ENCODE measurements at places on chromosomes 7 and 10.

DNA sequence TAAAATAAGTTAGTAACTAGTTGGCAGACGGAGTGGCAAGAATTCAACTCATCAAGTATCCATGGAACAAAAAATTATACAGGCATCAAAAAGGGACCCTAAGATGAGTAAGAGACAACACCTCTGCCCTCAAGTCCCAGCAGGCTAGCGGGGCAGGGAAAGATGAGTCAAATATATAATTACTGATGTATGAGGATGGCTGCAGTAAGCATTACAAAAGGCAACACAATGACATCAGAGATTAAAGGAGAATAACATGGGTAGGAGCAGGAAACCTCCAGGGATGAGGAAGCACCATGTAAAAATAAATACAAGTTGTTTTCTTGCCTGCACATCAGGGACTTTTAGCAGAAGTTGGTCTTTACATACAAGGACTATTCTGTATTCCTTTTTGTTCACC is 49.4 kb downstream of the SCRN1 start:
- DNase-seq: no peak

- no peak for DNase-seq
Observed at GRCh38 chr7:2554661-2555111, 638 bp downstream of the BRAT1 start.

- DNase-seq: no peak
Observed at GRCh38 chr7:36497775-36498174, 108.1 kb downstream of the ANLN start.

DNA sequence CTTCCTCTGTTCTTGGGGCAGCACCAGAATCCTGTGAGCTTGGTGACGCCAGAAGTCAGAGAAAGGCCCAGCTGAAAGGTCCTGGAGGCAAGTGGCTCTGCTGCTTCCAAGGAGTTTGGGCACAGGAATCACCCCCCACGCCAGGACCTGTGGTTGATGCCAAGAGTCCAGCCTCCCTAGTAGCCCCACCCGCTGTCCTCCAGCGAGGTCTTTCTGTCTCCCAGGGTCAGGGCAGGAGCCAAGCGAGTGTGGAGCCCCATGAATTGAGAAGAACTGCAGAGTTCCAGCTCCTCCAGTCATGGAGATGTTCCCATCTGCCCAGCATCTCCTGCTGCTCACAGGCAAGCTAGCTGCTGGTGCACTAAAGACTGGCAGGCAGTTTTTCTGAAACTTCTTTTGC is 631.7 kb upstream of the MGMT start:
- no peak for DNase-seq

DNA sequence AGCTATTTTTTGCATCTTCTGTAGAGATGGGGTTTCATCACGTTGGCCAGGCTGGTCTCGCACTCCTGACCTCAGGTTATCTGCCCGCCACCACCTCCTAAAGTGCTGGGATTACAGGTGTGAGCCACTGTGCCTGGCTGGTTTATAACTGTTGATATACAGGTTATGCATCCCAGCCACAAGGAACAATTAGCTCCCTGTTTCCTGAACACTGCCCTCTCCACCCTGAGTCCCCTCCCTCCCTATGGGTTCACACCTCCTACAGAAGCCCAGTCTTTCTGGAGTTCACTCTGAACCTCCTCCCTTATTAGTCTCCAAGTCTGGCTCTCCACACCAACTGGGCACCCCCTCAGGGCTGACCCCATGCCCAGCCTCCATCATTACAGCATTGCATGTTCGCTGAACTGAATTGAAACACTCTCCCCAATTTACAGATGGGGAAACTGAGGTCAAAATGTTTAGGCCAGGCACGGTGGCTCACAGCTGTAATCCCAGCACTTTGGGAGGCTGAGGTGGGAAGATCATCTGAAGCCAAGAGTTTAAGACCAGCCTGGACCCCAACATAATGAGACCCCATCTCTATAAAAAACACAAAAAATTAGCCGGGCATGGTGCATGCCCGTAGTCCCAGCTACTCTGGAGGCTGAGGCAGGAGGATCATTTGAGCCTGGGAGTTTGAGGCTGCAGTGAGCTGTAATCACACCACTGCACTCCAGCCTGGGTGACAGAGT is 1.7 kb upstream of the CLIP2 start:
- no peak for DNase-seq

- no peak for DNase-seq
Observed at GRCh38 chr7:133761443-133761842, 365.7 kb upstream of the LRGUK start.

DNA sequence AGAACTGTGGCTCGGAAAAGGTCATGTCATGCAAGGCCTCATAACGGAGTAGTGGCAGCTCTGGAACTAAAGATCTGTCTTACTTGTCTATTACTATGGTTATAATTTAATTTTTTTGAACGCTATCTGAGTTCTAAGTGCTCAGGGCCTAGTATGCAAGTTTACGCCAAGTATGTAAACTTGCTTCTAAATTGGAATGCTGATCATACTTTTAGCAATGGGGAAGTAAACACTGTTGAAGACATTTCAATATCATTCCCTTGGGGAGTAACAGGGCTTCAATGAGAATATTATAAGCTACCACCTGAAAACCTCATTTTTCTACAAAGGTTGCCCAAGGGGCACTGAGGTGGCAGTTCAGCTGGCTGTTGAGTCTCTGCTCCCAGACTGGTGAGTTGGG is 69.5 kb upstream of the NFKB2 start:
- no peak for DNase-seq
